ENCODE measurements at places on chromosomes 6 and 20. TPM values are rescaled to one million over a fixed set of nuclear protein-coding genes. Genes with fewer than 3 reads are reported as not detected.

DNA sequence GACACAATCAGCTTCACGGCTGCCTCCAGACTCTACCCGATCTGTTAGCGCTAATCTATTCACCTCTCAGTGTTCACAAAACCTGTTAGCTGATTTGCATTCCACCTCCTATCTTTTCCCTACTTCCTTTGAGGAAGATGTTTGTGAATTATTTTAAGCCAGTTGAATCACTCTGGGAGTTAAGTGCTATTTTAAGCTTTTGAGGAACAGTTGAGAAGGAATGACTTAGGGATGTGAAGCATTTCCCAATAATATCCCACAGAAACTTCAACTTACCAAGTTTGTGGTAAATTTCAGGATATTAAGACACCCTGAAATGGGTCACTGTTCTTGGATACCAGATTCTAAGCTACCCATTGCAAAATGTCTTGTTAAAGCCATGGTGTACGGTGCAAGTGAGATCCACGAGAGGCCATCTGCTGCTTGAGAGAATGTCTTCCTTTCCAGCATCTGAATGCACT is 145.2 kb upstream of the CITED2 start:
- H3K27ac ChIP-seq: no peak overlapping the region
- H3K4me1 ChIP-seq: peaks cover 8% of the 10 kb centered on the region
- no peak for DNase-seq
- H3K36me3 ChIP-seq: no peaks in the 10 kb centered on the region

- peaks cover 13% of the 10 kb centered on the region for H3K27me3 ChIP-seq
- peaks cover 5% of the 10 kb centered on the region for H3K4me1 ChIP-seq
- H3K36me3 ChIP-seq: no peaks in the 10 kb centered on the region
- H3K4me3 ChIP-seq: no peak overlapping the region
- no peak for DNase-seq
These were observed 21.6 kb upstream of the POM121L2 start for GRCh38 chr6:27333642-27334040.

GRCh38 chr6:99345164-99345563 is 4.3 kb downstream of the FAXC start:
- H3K27ac ChIP-seq: no peak overlapping the region
- H3K4me1 ChIP-seq: no peaks in the 10 kb centered on the region
- no peak overlapping the region for H3K4me3 ChIP-seq
- no peak for DNase-seq

DNA sequence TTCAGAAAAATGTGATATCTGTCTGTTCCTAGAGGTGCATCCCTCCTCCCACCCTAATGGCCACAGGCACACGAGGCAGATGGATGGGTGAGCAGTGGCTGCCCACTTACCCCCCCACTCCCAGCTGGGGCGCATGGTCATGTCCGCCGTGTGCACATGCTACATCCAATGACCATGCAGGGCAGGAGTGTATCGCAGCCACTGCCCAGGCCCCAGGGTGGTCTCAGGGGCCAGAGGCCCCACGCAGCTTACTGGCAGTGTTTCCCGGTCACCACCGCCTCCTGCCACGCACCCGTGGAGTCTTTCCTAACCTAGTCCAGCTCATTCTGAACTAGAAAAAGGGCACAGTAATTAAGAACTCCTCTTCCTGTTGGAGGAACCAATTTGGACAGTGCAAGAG is 11.7 kb upstream of the HTR1B start:
- H3K36me3 ChIP-seq: no peaks in the 10 kb centered on the region
- no peak overlapping the region for H3K27ac ChIP-seq
- H3K4me3 ChIP-seq: no peak overlapping the region
- H3K27me3 ChIP-seq: no peaks in the 10 kb centered on the region
- no peak for DNase-seq

DNA sequence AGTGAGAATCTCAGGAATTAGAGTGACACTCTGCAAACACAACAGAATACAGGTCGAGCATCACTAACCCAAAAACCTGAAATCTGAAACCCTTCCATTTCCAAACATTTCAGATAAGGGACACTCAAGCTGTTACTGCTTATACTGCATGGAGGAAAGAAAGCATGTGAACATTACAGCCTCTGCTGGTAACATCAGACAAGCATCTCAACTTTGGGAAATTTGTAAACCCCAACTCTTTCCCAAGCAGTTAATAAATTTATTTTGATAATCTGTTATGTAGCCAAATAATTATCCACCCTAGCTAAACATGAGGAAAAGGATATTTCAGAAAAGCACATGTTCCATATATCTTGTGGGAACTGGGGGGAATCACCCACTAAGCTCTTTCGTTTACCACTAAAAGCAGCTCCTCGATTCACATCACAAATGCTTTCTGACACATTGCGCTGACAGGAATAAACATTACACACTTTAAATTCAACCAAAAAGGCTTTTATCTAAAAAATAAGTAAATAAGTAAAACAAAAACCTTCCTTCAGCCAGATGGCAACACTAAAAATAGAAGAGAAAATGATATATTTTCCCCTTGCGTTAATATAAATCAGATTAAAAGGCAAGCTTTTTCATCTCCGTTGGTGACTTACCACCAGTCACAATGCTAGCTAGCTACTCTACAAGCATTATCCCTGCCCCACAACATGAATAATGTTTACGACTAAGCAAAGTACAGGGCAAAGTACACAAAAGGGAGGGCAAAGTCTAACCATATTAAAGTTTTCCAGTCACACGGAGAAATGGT is 120.8 kb downstream of the MAP7 start:
- no peaks in the 10 kb centered on the region for H3K27me3 ChIP-seq
- no peaks in the 10 kb centered on the region for H3K36me3 ChIP-seq
- H3K4me3 ChIP-seq: no peak overlapping the region
- H3K4me1 ChIP-seq: no peaks in the 10 kb centered on the region

GRCh38 chr6:121105461-121105860 is 228.8 kb downstream of the TBC1D32 start:
- no peak overlapping the region for H3K27ac ChIP-seq
- no peaks in the 10 kb centered on the region for H3K27me3 ChIP-seq
- no peaks in the 10 kb centered on the region for H3K4me1 ChIP-seq
- no peaks in the 10 kb centered on the region for H3K36me3 ChIP-seq
- no peak overlapping the region for H3K4me3 ChIP-seq

The TSHZ2 gene
- 31.8 TPM for total RNA-seq

DNA sequence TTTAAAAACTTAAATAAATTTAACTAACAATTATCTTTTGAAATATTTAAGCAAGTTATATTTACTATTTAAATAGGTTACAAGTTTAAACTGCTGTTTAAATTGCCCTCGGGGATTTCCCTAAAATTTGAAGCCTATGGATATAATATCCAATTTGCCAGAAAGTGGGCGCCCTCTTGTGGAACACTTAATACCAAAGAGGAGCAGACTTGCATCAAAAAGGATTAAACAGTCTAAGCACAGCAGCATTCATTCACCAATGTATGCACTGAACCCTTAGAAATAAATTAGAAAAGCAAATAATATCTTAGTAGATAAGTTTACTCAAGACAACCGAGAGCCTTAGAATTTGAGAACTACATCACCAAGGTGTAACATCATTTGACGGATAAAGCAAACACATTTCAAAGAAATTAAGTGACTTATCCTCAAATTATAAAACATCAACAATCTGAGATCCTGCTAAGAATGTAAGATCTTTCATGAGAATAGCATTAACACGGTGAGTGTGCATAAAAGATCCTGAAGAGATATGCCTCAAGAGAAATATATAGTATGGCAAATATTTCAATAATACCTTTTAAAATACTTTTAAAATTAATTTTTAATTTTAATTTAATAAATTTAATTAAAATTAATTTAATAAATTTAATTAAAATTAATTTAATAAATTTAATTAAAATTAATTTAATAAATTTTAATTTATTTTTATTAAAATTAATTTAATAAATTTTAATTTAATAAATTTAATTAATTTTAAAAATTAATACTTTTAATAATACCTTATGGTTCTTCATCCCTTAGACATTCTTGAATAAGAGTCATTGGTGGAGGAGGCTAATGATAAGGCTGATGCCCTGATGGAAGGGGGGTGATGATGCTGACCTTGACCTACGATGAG is 11.5 kb upstream of the MEP1A start:
- DNase-seq: no peak
- H3K4me1 ChIP-seq: no peaks in the 10 kb centered on the region
- no peak overlapping the region for H3K4me3 ChIP-seq
- no peak overlapping the region for H3K27ac ChIP-seq
- no peaks in the 10 kb centered on the region for H3K27me3 ChIP-seq

- DNase-seq: no peak
- no peaks in the 10 kb centered on the region for H3K4me1 ChIP-seq
- H3K27ac ChIP-seq: no peak overlapping the region
- no peaks in the 10 kb centered on the region for H3K36me3 ChIP-seq
These were observed 681.0 kb upstream of the GJE1 start for GRCh38 chr6:141451511-141452353.

Measured in CD4-positive, alpha-beta memory T cell (primary cell).